ENCODE measurements at places on chromosomes 16 and 17. TPM values are rescaled to one million over a fixed set of nuclear protein-coding genes. Genes with fewer than 3 reads are reported as not detected.
A peak's percentile ranks its signal among the peaks of the same experiment; 100 is the strongest.

The KRT24 gene
- not detected for total RNA-seq

The NPW gene
- total RNA-seq = 0.99 TPM

DNA sequence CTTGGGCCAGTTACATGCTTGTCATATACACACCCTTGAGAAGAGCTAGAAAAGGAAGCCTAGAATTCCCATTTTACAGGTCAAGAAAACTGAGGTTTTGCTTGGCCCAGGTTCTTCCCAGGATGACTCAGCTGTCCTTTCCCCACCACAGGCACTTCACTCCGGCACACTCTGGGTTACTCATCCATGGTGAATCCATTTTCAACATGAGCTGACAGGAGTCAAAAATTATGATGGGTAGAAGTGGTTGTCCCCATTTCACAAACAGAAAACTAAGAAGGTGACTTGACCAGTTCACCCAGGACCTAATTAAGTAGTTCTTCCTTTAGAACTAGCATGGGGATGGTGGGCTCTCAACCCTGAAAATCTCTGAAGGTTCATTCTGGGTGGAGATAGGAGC, 67.2 kb downstream of the USP22 start:
- no peaks in the 10 kb centered on the region for H3K36me3 ChIP-seq
- no peaks in the 10 kb centered on the region for H3K4me1 ChIP-seq
- no peak overlapping the region for H3K27ac ChIP-seq
- DNase-seq = no peak

GRCh38 chr16:85349365-85350145, 237.3 kb upstream of the CIBAR2 start:
- H3K27ac ChIP-seq = no peak overlapping the region
- peaks cover 6% of the 10 kb centered on the region for H3K4me1 ChIP-seq
- H3K36me3 ChIP-seq = no peaks in the 10 kb centered on the region
- no peak overlapping the region for H3K4me3 ChIP-seq
- DNase-seq = no peak
- H3K27me3 ChIP-seq = no peaks in the 10 kb centered on the region

DNA sequence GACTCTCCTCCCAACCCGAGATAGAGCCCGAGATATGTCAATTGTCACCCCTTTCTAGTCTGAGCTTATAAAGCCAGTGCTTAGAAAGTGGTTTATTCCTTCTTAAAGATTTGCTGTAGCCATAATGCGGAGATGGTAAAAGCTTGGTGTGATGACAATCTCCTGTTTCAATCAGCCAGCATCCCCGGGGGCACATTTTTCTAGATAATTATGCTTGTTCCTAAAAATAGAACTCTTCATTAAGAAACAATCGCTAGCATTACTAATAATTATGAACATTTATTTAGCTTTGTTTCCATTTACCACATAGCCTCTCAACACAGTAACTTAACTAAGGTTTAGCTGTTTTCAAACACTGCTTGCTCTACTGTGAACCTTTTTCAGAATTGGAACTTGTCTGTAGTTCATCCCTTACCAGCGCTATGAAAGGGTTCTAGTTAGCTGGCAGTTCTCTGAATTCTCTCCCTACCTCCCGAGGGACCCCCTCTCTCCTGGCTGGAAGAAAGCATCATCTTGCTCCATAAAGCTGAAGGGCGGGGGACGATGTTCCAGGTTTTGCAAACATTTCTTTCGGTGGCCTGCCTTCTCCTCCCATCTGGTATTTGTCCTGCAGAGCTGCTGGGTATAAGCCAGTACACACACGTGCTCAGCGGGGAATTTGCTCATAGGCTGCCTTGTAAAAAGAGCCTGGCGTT, 922 bp upstream of the MRPL58 start:
- H3K4me3 ChIP-seq = peak overlapping the region; percentile 97
- peak; percentile 74 for DNase-seq
- no peaks in the 10 kb centered on the region for H3K36me3 ChIP-seq
- H3K27ac ChIP-seq = peak overlapping the region; percentile 86

Measured in fibroblast of lung (primary cell).